Stimulated activated CD4-positive, alpha-beta T cell treated with anti-CD3 and anti-CD28 coated beads, TNF-alpha, amount 100 ng/mL, for 4 hours (primary cell): ENCODE measurements at places on chromosomes 16 and 17.

DNA sequence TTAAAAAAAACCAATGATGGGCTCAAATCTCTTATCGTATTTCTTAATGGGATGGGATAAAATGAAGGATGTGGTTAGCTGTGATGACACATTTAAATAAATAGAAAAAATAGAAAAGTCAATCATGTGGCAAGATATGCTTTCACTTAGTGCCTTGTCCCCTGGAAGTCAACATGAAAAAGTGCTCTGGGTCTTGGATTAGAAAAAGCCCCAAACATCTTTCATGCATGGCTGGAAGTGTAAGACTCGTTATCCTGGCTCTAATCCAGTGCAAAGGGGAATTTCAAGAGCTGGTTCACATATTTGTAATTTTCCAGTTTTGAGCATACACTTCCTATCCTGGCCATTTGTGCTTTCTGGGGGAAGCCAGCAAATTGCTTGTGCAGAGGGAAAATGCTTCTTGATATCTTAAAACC, 160.9 kb downstream of the MAP2K6 start:
- no peak for DNase-seq

DNA sequence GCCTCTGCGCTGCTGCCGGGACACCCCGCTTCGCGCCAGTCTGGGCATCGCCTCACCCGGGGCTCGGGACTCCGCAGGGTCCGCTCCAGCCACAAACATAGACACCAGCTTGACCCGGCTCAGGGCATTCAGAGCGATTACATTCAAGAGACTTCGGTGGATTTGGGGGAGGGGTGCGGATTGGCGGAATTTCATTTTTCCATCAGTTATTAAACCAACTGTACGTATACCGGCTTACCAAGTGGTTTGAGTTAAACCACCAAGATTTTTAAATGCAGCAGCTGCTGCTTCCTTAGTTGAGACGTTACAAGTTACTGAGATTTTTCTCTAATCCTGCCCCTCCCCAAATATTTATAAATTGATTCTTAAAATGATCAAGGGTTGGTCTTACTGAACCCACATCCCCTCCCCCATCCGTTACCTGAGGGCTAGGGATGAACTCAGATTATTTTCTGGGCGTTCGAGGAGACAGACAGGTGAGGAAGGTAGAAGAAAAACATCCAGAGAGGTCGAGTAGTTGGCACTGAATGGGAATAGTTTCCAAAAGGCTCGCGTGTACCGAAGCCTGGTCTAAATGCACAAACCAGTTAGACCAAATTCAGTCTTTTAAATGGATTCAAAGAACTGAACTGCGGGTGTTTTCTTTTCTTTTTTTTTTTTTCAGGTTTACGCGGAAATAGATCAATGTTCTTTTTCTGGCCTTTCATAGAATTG, 1.5 kb downstream of the CRHR1 start:
- DNase-seq = no peak

DNA sequence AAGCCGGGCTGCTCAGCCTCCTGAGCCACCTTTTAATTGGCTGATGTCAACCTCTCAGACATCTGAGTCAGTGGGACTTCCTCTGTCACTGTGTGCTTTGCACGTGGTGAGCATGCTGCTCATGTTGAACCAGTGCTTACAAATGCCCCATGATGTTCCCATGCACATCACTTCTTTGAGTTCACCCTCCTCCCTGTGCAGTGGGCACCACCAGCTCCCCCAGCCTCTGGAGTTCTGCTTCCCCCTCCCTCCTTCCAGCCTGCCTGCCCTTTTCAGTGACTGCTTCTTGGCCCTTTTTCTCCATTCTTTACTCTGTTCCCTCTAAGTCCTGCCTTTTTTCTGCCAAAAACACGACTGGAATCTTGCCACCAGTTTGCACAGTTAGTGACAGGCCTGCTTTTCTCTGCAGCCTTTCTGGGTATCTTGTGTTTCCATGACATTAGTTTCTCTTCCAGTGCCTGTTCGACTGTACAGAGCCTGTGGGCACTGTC, 41.6 kb downstream of the USP10 start:
- DNase-seq = no peak

DNA sequence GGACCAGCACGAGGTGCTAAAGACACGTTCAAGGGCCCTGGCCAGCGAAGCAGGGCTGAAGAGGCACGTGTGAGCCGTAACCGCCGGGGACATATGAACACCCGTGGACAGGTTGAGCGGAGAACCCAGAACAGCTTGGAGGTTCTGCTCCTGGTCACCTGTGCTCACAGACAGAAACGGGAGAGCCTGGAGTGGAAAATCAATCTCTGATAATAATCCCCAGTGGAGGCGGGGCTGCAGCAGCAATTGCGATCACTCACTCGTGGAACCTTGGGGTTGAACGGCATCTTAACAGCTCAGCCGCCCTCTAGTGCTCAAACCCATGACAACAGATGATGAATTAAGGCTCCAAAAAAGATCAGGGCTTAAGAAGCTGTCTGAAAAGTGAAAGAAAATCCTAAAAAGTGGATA, 25.6 kb downstream of the WIPI1 start:
- peak; percentile 31 for DNase-seq

DNA sequence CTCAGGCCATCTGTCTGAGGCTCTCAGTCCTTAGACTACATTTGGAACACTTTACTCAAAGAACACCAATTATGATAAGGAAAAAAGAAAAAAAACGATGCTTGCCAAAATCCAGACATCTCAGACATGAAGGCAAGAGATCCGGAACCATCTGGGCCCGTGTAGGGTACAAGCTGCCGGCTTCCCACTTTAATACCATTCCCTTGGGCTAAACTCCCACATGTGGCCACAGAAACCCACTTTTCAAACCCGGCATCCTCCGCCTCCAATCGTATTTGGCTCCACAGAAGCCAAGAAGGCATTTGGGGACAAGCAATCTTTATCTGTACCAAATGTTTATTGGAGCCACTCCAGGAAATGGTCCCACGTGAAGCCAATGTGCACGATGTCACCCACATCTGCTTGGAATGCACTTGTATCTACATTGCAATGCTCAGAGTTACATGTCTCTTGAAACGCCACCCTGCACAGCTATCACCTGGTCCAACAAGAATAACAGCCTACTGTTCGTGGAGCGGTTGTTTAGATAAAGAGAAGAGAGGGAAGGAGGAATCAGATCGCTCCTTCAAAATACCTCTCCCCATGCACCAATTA, 33.5 kb downstream of the XYLT1 start:
- no peak for DNase-seq

DNA sequence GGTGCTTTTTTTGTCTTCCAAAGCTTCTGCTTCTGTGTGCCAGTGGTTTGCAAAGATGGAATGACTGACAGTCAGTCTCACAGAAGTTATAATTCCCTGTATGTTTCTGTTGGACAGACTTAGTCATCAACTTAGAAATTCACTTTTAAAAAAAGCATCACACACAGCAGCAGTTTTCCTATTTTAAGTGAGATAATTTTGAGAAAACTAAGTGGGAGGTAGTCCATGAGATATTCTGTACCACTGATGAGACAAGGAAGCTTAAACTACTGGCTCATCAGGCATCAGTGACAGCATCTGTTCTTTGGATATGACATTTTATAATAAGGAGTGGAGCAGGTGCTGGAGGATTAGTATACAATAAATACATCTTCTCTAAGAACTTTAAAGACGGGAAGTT, 20.0 kb downstream of the CNP start:
- DNase-seq = no peak

DNA sequence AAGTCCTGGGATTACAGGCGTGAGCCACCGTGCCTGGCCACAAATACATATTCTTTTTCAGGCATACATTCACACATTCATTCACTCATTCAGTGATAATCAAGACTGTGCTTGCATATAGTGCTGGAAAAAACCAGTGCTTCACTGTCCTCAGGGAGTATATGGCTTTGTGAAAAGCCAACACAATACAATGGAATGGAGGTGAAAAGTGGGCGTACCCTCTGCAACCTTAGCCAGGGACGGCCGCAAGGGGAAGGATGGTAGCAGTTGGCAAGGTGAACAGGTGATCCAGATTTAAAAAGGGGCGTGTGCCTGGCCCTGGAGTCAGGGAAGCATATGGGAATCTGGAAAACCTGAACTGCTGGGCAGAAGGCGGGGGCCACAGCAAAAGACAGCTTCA, 18.1 kb upstream of the GAN start:
- DNase-seq = no peak

- no peak for DNase-seq
Measured at GRCh38 chr17:74179576-74179975, 23.9 kb upstream of the RPL38 start.

DNA sequence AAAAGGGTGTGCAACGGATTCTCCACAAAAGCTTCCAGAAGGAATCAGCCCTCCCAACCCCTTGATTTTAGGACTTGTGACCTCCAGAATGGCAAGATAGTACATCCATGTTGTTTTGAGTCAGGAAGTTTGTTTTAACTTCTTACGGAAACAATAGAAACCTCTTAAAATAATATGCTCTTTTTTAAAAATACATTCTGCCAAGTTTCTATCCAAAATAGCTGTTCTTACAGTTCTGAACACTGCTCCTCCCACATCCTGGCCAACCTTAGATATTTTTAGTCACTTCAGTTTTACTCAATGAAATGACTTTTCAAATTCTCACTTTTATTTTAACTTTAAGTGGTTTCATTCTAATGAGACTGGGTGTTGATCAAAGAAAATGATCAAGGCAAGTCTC, 156.4 kb downstream of the ZNF18 start:
- no peak for DNase-seq

DNA sequence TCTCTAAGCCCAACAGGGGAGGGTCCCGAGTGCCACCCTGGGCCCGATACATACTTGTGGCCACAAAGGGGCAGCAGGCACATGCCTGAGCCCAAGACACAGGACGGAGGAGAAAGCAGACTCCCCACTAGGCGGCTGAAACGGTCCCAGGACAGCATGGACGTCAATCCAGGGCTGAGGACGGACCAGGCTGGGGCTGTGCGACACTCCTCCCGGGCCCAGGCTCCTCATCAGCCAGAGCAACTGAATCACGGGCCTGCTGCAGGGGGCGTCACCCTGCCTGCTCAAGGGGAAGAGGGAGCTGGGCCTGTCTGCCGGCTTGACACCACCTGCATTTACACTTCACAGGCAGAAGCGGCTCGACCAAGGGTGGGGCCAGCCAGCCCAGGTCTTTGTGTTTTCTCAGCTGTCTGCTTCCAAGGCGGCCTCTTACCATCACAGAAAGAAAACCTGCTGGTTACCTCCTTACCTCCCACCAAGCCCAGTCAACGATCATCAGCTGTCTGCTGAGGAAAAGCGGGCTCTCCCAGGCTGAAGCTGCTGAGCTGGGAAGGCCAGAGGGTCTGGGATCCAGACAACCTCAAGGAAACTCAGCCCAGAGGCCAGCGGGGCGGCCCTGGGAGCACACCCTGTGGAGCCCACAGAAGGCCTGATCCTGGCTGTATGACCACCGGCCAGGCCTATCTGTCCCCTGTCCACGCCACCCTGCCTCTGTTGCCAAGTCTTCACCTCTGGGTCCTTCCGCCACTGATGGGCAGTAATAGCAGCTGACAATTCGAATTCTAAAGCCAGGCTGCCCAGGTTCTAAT, 26.4 kb downstream of the KIFC3 start:
- DNase-seq = no peak

DNA sequence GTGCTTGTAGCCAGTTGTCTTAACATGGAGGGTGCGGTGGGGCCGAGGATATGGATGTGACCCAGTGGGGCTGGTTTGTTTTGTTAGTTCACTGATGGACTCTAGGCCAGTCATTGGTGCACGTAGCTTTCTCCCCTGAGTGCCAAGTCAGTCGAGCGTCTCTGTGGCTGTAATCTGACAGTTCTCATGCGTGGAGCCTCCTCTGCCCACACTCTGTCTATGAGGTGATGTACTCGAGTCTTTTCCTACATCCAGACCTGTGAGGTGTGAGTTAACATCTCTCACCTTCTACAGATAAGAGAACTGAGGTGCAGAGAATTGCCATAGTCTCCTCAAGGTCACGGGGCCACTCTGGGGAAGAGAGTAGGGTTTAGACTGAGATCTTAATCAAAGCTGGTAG, 90.2 kb downstream of the MARCHF10 start:
- no peak for DNase-seq

GRCh38 chr16:61432421-61432820, 603.8 kb downstream of the CDH8 start:
- DNase-seq = no peak

- DNase-seq = no peak
Measured at GRCh38 chr17:76567634-76568432, 17.8 kb downstream of the ST6GALNAC2 start.

- DNase-seq = no peak
Measured at GRCh38 chr16:6827931-6828330, 504.7 kb upstream of the RBFOX1 start.

DNA sequence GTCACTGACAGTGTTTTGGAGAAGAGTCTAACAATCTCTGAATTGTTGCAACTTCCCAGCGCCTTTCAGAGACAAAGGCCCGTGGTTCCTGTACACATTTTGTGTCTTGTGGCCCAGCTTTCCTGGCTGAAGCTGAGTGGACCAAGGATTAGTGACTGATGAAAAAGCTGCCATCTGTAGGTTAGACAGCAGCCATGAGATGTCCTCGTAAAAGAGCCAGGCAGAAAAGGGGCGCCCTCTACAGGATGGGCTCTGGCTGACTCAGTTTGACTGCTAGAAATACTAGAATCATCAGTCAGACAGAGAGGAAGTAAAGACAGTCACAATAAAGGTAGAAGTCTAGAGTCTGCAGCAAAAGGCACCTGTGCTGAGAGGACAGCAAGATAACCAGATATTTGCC, 26.5 kb upstream of the NF1 start:
- DNase-seq = no peak

DNA sequence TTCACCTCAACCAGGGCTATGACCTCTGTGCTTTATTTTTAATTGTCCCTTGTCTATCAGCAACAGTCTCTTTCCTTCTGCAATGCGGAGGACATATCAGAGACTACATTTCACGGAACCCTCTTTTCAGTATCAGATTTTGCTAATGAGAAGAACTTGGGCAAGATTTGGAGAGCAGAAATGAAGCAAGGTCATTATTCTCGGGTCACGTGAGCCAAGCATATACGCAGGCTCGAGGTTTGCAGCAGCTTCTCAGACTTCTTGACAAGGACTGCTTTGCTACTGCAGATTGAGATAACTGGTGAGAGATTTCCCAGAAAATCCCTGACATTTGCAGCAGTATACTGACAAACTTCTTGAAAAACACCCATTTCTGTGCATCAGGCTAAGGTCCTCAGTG, 30.4 kb downstream of the ABCA10 start:
- DNase-seq = no peak

DNA sequence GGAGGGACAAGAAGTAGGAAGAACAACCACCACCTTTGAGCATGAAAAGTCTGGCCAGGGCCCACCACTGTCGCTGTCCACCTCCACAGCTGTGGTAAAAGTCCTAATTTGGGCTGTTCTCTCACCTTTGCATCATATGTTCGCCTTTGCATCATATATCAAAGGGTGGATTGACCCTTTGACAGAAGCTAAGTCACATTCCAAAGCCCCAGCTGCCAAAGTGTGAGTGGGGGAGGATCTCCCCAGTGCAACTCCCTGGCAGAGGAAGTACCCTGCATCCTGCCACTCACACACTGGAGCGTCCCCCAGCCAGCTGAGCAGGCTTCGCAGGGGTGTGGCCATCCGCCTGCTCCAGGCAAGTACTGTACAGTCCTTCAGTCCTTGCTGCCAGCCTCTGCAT, 12.7 kb upstream of the SPECC1 start:
- no peak for DNase-seq

GRCh38 chr16:81629896-81630634, 149.0 kb upstream of the PLCG2 start:
- DNase-seq = no peak

GRCh38 chr16:87068762-87069150, 248.4 kb downstream of the C16orf95 start:
- no peak for DNase-seq
